ENCODE measurements at places on chromosomes 7 and 10.

GRCh38 chr10:118865998-118866693 lies 111.4 kb upstream of the CACUL1 start:
- no peak for DNase-seq

DNA sequence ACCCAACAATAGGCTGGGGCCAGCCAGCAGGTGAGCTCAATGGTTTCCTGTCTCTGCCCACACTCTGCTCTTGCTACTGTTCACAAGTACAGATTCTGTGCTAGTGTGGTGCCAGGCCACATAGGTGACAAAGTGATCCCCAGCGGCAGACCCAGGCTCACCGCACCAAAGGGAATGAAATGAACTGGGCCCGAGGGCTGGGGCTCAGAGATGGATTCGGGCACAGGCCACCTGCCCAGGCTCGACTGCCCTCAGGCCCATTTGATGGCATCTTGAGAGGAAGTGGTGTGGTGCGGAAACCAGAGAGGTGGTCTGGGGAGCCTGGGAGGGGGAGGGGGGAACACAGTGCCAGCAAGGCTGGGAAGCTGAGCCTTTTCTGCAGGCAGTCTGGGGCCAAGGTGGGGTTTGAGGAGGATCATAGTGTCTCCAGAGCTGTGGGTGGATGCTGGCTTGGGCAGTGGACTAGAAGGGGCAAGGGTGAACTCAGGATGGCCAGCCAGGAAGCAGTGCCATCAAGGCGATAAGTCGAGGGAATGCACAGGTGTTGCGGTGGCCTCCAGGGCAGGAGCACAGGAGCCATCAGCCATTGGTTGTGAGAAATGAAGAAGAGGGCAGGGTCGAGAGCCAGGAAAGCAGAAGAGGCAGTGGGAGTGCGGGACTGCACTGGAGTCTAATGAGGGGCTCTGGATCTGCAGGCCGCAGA lies 85.2 kb downstream of the ARHGAP22 start:
- DNase-seq, result no peak

GRCh38 chr7:23261843-23262452 lies 15.4 kb downstream of the GPNMB start:
- peak; percentile 32 for DNase-seq

DNA sequence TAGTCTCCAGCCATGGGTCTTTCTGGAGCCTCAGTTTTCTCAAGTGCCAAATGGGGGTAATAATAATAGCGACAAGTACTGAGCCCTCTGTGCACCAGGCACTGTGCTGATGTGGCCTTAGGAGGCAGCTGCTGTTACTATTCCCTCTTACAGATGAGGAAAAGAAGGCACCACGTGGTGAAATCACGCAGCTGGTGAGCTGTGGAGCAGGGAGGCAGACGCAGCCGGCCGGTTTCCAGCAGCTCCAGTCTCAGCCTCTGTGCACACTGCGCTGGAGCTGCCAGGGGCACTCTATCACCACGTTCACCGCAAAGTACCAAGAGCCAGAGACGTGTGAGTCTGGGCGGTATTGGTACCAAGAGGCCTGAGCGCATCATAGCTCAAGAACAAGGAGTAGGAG lies 9.6 kb downstream of the PYROXD2 start:
- DNase-seq, result no peak
